ENCODE measurements at places on chromosomes 7 and 10.

DNA sequence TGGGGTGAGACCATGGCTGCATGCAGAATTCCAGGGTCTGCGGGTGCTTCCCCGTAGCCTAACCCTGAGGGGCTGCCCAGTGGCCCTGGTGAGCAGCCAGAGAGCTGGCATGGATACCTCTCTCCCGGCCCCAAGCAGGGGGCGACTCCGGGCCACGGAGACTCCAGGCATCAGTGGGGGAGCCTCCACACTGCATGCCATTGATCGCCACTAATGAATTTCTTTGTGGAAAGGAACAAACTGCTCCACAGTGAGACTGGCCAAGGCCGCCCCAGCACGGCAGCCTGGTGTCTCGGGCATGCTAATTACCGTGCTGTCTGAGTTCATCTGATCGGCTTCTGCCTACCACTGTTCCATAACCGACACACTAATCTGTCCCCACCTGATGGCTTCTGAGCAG lies 184.4 kb downstream of the GRID1 start:
- no peak for DNase-seq

DNA sequence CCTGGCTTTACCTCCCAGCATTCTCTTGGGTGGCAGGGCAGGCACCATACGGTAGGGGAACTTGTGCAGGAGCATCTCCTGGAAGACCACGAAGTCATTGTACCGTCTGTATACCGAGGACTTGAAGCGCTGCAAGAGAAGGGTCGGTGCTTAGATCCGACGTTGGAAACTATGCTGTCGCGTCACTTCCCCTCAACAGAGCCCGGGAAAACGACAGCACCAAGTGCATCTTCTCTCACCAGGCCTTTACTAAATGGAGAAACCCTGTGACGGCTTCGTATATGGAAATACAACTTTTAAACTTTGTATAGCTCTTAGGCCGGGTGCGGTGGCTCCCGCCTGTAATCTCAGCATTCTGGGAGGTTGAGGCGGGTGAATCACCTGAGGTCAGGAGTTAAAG lies 33.1 kb downstream of the NUDT1 start:
- DNase-seq = no peak

DNA sequence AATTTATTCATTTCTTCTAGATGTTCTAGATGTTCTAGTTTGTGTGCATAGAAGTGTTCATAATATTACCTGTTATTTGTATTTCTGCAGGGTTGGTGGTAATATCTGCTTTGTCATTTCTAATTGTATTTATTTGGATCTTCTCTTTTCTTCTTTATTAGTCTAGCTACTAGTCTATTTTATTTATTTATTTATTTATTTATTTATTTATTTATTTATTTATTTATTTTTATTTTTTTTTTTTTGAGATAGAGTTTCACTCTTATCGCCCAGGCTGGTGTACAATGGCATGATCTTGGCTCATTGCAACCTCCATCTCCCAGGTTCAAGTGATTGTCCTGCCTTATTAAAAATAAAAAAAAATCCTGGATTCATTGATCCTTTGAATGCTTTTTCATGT lies 114.8 kb upstream of the THSD7A start:
- DNase-seq = no peak

DNA sequence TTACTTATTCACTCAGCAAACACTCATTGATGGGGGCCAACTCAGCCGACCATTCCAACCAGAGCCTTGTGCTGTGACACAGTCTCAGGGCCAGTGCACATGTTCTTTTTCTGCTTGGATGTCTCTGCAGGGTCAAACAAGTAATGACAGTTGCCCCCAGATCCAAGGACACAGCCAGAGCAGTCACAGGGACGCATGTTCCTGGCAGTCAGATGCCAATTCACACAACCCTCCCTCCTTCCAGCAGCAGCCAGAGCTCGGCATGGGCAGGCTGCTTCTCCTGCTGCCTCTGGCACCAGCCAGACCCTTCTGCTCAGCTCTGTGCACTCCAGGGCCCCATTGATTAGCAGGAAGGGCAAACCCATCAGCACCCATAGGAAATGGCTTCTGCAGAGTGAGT lies 20.3 kb downstream of the DRGX start:
- no peak for DNase-seq

GRCh38 chr10:60964257-60965235 lies 20.6 kb upstream of the RHOBTB1 start:
- peak; percentile 59 for DNase-seq

Measured in Right ventricle myocardium superior (tissue), 1 donor.